Activated naive CD8-positive, alpha-beta T cell treated with anti-CD3 and anti-CD28 coated beads for 36 hours (primary cell): ENCODE measurements at places on chromosomes 2 and 18.

- no peak for DNase-seq
These were observed 160.3 kb upstream of the CDH19 start for GRCh38 chr18:66764230-66764629.

- DNase-seq, result peak; percentile 45
These were observed 1.3 kb downstream of the ITM2C start for GRCh38 chr2:230865766-230866755.

- peak; percentile 82 for DNase-seq
These were observed 8.1 kb downstream of the LBH start for GRCh38 chr2:30239308-30239985.

DNA sequence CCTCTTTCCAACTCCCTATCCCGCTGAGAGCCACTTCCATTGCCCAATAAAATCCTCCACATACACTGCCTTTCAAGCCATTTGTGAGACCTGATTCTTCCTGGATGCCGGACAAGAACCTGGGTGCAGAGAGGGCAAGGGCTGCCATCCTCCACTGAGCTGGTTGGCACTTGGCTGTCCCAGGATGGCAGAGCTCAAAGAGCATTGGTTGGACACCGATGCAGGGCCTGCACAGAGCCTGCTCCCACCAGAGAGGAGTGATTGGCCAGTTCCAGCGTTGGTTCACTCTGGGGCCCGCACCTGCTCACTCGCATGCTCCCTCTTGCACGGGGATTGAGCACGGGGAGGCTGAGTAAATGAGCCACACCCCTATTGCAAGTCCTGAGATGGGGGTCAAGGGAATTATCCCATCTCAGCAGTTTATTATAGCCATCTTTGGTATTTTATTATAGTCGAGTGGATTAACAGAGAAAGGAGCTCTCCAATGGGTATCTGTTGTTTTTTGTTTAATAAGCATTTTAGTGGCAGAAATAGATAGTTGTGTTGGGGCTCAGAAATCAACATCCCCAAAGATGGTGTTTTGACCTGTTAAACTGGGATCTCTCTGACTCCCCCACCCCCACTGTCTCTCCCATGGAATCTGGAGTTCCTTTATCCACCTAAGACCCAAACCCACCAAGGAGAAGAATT is 19.8 kb upstream of the MGAT4A start:
- DNase-seq, result no peak

- DNase-seq, result no peak
These were observed 98.5 kb upstream of the RAB6C start for GRCh38 chr2:129880971-129881370.

DNA sequence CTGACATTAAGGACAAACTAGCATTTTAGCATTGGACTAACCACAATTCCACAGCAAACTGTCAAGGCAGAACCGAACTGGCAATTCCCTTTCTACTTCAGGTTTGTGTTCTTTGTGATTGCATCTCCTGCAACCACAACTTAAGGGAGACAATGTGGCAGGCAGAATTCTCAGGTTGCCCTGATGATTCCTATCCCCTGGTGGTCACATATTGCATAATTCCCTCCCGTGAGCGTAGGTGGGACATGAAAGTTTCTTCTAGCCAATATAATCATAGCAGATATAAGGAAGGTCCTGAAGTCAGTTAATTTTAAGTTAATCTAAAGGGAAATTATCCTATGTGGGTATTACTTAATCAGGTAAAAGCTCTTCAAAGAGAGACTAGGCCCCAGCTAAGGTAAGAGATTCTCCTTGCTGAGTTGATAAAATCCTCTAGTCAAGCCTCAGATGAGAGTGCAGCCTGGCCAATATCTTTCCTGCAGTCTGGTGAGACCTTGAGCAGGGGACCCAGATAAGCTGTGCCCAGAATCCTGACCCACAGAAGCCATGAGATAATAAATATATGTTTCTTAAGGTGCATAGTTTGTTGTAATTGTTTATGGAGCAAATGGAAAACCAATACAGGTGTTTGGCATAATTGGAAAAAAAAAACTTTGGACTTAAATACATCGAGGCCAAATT is 45.9 kb upstream of the TNP1 start:
- no peak for DNase-seq

DNA sequence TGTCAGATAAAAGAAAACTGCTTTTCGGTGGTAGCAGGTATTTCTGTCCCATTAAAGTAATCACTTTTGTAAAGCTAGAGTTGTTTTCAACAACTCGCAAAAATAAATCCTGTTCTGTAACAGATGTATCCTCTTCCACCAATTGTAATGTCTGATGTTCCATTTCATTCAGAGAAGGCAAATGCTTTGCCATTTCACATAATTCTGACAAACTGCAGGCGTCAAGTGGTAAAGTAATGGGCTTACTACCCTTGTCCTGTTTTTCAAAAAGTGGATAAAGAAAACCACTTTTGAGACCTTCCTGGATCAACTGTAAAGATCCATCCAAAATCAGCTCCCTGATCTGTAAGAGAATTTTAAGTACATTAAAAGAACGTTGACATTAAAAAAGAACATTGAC is 16.6 kb downstream of the METTL4 start:
- DNase-seq, result no peak

DNA sequence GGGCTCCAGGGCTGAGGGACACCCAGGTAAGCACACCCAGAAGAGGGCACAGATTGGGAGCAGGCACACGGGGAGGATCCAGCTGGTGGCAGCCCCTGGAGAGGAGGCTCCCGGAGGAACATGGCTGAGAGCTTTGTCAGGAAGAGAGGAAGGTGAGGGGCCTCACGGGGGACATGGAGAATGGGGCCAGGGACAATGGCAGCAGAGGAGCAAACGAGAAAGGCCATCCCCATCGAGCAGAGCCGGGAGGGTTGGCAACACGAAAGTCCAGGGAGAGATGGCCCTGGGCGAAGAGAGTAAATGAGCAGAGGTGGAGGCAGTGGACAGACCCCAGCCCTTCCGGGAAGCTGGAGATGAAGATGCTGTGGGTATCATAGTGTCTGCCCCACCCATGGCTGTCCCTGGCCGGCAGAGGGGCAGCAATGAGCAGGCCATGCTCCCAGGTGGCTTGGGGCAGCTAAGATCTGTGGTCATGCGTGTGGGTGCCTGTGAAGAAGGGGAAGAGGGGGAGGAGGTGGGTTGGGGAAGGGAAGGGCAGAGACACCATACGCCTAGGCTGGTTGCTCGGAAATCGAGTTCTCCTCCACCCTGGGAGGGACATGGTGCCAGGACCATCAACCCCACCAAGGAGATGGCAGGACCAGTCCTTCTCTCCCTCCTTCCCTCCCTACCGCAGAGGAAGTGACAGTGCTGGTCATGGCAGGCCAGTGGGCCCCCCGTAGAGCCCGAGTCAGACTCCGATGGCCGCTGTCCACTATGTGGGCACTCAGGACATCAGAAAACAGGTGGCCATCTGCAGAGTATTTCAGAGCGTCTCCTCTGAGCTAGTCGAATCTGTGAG is 191.7 kb downstream of the NDUFA10 start:
- DNase-seq, result no peak

- DNase-seq, result no peak
These were observed 98.1 kb downstream of the SMAD2 start for GRCh38 chr18:47832348-47832747.

DNA sequence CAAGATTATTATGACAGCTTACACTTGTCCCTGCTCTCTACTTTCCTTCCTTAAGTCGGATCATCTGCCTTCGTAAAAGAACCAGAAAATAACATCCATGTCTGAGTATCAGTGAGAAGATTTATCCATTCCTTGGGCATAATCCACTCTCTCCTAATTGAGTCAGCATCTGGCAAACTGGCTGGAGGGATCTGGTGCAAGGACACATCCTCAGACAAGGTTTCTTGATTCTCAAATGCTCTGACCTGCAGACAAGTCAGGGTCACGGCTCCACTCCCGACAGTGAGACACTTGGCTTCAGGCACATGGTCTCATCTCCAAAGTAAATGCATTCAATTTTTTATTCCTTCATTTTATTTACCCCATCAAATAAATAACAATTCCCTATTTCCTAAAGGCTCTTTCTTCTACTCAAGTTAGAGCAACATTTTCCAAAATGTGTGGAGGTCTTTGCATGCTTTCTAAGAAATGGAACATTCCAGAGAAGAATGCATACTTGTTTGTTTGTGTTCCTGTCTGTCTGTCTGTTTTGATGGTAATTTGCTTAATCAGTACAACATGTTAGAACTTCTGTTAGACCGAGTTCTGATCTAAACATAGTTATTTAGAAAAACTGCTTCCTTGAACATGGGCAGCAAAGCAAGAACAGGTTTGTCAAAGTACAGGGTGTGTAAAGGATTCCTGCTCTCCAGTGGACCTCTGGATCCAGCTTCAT is 246.9 kb downstream of the IRS1 start:
- no peak for DNase-seq

DNA sequence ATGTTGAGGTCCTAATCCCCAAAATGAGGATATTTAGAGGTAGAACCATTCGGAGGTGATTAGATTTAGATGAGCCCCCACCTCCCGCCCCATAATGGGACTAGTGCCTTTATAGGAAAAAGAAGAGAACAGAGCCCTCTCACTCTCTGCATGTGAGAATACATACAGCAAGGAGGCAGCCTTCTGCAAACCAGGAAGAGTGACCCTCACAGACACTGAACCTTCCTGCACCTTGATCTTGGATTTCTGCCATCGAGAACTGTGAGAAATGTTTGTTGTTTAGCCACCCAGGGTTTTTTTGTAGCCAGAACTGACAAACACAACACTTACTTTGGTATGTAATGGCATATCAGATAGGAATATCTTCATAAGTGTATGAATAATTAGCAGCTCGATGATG is 83.7 kb downstream of the XIRP2 start:
- DNase-seq, result no peak

DNA sequence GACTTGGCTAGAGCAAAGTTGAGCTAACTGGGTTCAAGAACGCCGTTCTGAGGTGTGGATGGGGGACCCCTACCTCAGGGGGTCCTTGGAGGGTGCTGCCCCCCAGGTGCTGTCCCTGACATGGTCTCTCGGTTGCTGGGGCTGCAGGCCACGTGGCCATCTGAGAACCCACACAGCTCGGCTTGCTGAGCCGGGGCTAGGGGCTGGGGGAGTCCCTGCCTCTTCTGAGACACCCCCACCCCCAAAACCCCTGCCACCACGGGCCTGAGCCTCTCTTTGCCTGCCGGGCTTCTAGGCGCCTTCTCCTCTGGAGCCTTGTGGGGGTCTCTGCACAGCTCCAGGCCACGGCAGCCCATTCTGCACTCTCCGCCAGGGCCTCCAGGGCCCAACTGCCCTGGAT is 52.0 kb upstream of the LAMA1 start:
- no peak for DNase-seq

- DNase-seq, result no peak
These were observed 44.4 kb downstream of the MAP4K4 start for GRCh38 chr2:101741775-101742520.

- DNase-seq, result no peak
These were observed 96.6 kb upstream of the NOSTRIN start for GRCh38 chr2:168705534-168706470.

DNA sequence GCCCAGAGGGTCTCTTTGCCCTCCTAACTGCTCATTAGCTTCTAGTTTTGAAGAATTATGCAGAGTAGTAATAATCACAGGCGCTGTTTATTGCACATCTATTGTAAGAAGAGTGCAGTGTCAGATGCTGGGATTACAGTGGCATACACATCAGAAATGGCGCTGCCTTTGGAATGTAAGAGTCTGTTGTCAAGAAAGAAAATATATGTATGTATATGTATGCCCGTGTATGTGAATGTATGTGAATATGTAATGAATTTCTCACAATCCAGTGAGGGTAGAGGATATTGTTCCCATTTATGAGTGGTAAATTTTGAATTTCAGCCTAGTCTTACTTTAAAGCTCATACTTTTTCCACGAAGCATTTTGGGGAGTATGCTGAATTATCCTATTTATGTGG is 127.5 kb downstream of the PARD3B start:
- no peak for DNase-seq
